ENCODE measurements at places on chromosomes 5 and 9.

- no peak for DNase-seq
Observed at GRCh38 chr5:133732536-133732935, 120.2 kb upstream of the FSTL4 start.

DNA sequence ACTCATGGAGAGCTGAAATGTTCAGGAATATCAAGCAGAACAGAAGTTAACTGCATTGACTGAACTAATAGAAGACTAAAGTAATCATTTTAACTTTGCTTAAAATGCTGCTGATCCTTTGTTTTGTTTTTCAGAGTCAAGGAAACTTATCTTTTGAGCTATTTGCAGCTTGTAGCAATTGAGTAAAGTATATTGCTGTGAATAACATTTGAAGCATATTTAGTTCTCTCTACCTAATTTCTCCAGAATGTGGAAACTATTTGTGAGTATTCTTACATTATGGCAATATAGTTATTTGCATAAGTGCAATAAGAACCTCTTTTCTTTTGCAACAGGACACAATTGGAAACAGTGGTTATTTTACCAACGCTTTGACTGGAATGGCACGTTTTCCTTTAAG, 5.3 kb upstream of the SOX30 start:
- no peak for DNase-seq

- DNase-seq = no peak
Observed at GRCh38 chr9:16205455-16205854, 652.6 kb downstream of the CCDC171 start.

DNA sequence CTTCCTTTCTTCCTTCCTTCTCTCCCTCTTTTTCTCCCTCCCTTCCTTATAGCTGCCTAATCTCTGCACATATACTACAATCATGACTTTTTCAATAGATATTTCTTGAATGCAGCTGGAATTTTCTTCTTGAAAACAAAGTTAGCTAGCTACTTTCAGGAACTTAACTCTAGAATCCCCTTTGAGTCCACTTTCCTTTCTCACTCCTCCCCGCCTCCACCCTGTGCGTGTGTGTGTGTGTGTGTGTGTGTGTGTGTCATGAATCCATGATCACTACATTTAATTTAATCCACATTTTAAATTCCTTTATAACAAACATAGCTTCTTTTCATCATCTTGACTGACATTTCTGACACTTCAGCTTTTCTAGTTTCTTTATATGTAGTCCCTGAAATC, 167.5 kb upstream of the KLF9 start:
- DNase-seq = no peak
